ENCODE measurements at places on chromosomes 7 and 10.

GRCh38 chr7:123724817-123725253 is 24.0 kb downstream of the WASL start:
- DNase-seq: no peak

GRCh38 chr10:116694243-116694926 is 48.0 kb downstream of the HSPA12A start:
- no peak for DNase-seq

DNA sequence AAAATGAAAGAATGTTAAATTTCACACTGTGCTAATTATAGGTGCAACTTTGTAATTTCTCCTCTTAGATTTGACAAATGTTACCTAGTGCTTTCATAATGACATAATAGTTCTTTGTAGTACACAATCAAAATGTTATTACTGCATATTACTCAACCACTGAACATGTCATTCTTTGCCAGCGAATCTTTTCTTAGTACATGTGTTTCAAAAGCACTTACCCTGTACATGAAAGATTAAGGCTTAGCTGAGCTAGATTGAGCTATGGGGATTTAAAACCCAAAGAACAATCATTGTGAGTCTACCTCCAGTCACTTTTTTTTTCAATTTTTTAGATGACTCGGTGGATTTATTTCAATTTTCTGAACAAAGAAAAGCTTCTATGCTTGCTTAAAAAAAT is 123.5 kb upstream of the FERD3L start:
- DNase-seq: no peak

GRCh38 chr7:27784399-27785053 is 44.6 kb downstream of the TAX1BP1 start:
- DNase-seq: peak; percentile 58

GRCh38 chr10:71396711-71397295 is at the start of gene CDH23:
Gene CDH23, plus strand, starts transcription at chr10:71396920. Its CDS starts 42,912 bp downstream, at chr10:71439832.
- no peak for DNase-seq

- DNase-seq: no peak
These were observed 71.1 kb downstream of the CFAP58 start for GRCh38 chr10:104424719-104425118.

GRCh38 chr7:116633131-116633988 is 38.6 kb upstream of the MET start:
- DNase-seq: no peak

- DNase-seq: no peak
These were observed 19.9 kb downstream of the SYPL1 start for GRCh38 chr7:106092204-106092603.

- DNase-seq: no peak
These were observed 339.1 kb upstream of the NPVF start for GRCh38 chr7:25567430-25567829.

DNA sequence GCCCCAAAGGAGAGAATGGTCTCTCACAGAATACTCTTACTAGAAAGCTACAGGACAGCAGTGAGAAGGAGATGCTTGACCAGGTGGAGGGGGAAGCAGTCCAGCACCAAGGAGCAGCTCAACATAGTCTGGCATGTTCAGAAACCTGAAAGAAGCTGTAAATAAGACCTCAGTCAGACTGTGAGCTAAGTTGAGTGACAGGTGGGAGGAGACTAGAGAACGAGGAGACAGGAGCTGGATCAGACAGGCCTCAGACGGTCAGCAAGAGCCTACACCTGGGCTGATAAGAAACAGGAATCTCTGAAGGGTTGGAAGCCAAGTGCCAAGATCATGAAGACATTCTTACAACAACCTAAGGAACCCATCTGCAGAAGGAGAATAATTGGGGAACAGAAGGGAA is 54.5 kb downstream of the ELMO1 start:
- DNase-seq: no peak
